ENCODE measurements at places on chromosomes 12 and 14.
A peak's percentile ranks its signal among the peaks of the same experiment; 100 is the strongest.

DNA sequence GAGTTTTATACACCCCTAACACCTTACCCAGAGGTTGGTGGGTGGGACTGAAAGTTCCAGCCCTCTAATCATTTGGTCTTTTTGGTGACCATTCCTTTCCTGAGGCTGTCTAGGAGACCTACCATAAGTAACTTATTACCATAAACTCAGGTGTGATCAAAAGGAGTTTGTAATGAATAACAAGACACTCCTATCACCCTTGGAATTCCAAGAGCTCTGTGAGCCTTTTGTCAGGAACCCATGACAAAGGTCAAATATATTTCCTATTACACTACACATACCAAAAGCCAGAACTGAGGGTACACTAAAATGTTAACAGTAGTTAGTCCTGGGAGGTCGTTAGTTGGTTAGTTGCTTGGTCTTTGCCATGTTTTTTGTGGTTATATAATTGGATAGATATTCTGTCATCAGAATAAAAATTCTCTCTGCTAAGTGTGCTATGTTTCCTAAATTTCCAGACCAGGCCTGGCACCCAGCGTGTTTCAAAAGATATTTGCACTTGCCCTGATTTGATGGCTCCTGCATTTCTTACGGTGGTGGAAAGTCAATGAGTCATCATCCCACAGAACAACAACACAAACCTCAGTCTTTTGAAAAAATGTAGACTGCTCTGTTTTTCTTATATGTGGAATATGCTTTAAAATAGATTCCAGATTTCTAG, 27.0 kb upstream of the AKAP5 start:
- no peak for DNase-seq

DNA sequence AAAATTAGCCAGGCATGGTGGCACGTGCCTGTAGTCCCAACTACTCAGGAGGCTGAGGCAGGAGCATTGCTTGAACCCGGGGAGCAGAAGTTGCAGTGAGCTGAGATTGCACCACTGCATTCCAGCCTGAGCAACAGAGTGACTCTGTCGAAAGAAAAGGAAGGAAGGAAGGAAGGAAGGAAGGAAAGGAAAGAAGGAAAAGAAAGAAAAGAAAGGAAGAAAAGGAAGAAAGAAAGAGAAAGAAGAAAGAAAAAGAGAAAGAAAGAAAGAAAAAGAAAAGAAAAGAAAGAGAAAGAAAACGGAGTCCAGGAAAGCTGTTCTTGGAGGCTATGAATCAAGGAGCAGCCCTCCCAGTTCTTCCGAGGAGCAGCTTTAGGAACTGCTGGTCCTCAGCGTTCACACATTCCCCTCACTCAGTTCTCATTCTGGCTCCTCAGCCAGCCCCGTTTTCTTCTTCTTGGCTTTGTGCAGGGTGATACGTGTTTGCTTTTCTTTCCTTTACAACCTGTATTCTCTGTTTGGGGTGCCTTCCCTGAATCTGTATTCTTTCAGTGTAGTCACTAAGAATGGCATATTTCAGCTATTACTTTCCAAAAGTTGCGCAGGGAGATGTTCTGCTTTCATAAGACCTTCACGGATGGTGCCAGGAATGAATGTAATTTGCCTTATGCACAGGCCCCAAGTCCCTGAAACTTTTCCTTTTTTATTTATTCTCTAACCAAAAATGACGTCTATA, 12.2 kb downstream of the FBXL14 start:
- no peak for DNase-seq

DNA sequence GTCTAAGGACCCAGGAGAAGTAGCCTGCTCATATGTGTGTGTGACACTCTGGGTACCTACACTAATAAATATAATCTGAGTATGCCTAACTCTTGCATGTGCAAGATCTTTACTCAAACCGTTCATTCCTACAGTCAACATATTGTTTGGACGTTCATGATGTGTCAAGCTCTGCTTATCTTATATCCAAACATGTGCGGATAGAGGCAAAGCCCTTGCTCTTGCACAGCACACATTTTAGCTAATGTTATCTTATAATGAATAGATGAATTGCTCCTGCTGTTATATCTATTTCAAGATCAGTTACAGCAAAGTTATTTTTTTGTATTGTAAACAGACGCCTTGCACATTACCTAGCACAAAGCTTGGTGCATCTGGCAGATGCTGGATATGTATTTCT, 228.4 kb upstream of the FLRT2 start:
- no peak for DNase-seq

- DNase-seq: peak; percentile 19
Measured at GRCh38 chr12:117098024-117098360, 1.2 kb downstream of the TESC start.

GRCh38 chr12:66668311-66668710, 10.6 kb downstream of the GRIP1 start:
- no peak for DNase-seq

DNA sequence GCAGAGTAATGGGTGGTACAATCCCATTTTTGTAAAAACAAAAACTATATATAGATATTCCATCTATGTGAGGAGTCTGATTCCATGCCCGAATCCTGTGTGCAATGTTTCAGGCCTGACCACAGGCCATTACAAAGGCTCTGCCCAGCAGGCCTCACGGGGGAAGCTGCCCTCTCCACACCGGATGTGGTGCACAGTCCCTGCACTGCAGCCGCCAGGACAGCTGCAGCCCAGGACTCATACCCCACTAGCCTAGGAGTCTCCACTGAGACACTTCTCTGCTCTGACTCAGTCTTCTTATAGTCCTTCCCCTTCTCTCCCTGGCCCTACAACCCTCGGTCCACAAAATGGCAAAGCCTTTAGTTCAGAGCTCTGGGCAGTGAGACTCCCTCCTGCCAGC, 190.4 kb downstream of the PPM1H start:
- peak; percentile 78 for DNase-seq

GRCh38 chr14:63492391-63492790, 50.8 kb downstream of the PPP2R5E start:
- no peak for DNase-seq

DNA sequence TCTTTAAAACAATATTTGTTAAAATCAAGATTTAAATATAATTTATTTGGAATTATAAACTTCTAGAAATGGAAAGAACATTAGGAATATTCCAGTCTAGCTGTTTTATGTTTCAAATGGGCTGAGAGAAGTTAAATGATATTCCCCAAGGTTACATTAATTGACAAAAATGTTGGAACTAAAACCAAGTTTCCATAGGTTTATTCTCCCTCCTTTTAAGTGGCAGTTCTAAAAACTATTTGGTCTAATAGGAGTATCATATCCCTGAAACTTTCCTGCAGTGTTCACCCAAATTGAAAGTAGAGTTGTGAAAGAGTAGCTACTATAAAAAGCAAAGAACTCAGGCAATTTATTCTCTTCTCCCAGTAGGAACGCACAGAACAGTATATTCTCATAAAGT, 1185.5 kb downstream of the LRFN5 start:
- no peak for DNase-seq

DNA sequence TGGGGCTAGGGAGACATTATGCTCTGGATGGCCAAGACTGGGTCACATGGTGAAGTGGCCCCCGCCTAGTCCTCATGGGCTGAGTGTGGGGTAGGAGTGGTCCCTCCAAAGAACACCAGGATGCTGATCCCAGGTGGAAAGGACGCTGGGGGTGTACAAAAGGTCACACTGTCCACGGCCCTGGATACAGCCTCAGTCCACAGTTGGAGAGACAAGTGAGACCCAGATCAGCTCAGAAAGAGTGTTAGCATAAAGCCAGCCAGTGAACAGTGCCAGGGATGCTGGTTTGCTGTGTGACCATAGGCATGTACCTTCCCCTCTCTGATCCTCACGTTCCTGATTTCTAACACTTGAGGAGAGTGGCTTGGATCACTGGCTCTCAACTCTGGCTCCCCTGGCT, 13.4 kb upstream of the OAS2 start:
- DNase-seq: no peak

GRCh38 chr12:92650228-92650822, 52.5 kb upstream of the PLEKHG7 start:
- no peak for DNase-seq

GRCh38 chr12:7144414-7145120, 14.4 kb downstream of the CLSTN3 start:
- DNase-seq: peak; percentile 28

- DNase-seq: no peak
Measured at GRCh38 chr12:119913536-119914330, 36.6 kb upstream of the CIT start.

Measured in spleen (tissue), 13 donors.